RPMI7951 (cell line): ENCODE measurements at places on chromosomes 5 and 9. TPM values are rescaled to one million over a fixed set of nuclear protein-coding genes. Genes with fewer than 3 reads are reported as not detected.
A peak's percentile ranks its signal among the peaks of the same experiment; 100 is the strongest.

DNA sequence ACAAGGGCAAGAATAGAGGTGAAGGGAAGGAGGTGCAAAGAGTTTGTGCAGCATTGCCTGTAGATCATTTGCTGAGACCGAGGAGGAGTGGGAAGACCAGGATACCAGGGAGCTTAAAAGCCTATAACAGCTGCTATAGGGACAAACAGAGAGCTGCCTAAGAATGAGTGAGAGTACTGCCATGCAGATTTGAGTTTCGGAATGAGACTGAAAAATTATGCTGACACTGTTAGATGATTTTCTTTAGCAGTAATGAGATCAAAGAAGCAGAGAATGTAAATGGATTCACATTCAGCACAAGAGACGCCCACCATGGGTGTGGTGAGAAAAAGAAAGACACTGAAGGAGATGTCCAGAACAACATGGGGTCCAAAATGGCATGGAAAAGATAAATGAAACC is 69.7 kb downstream of the EPB41L4A start:
- DNase-seq = no peak

GRCh38 chr5:9452181-9452580 is 93.7 kb downstream of the SEMA5A start:
- no peak for DNase-seq

DNA sequence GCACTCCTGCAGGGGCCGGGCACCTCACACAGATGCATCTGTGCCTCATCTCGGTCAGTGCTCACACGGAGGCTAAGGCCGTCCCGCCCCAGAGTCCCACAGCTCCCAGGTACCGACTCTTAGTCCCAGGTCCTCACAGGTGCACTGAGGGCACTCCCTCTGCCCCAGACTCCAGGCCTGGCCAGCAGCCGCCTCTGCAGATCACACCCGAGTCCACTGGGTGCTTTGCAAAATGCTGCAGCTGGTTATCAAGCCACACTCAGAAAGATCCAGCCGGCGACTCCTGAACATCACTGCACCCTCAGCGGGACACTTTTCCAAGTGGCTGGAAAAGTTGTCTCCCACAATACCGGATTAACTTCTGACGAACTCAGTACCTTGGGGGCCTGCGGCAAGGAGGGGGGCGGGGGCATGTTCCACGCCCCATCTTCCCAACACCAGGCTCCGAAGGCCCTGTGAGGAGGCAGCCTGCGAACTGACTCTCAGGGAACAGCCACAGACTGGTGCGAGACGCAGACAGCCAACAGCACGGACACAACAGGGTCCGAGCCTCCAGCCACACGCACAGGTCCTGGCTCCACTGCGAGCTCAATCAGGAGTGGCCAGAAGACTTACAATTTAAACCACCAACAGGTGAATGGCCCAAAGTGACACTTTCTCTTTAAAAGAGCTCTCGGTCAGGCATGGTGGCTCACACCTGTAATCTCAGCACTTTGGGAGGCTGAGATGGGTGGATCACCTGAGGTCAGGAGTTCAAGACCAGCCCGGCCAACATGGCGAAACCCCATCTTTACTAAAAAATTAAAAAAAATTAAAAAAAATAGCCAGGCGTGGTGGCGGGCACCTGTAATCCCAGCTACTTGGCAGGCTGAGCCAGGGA is 4.0 kb downstream of the BRD3 start:
- no peak for DNase-seq

DNA sequence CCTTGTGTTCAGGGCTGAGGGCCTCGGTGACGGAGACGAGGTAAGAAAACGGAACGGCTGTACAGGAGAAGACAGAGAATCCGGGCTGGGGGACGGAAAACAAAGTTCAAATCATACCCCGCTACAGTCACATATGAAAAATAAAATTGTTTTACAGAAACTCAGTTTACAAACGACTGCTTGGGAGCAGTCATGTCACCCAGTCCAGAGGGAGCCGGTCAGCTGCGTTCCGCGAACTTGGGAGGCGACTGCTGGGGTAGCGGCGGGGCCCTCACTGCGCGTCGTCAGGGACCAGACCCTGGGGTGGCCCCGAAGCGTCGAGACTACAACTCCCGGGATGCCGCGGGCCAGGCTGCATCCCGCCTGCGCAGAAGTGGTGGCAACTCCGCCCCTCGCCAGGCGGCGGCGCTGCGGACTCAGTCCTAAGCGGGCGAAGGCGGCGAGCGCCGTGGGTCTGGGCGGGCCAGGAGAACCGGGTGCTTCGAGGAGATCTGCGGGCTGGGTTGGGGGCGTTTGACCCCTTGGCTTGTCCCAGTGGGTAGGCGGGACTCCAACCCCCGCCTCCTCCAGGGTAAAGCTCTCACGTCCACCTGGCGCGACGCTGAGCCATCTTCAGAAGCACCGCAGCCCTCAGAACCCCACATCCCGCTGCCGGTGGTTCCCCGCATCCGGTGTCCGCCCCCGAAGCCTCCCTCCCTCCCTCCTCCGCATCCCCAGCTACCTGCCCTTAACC is 4.0 kb downstream of the SIT1 start:
- peak; percentile 82 for DNase-seq

The SLC24A2 gene
- under 0.01 and 0.12 TPM in 2 replicates for total RNA-seq
